ENCODE measurements at places on chromosomes 2 and 18.

GRCh38 chr2:6940820-6941219 lies 23.6 kb downstream of the RNF144A start:
- no peak for DNase-seq

- no peak for DNase-seq
Observed at GRCh38 chr18:13414521-13414920, 196.0 kb downstream of the LDLRAD4 start.

GRCh38 chr2:96485350-96485749 lies 19.8 kb downstream of the NEURL3 start:
- no peak for DNase-seq

GRCh38 chr2:18077231-18077630 lies 198.8 kb downstream of the KCNS3 start:
- DNase-seq = no peak

- DNase-seq = no peak
Observed at GRCh38 chr2:239189711-239190131, 211.1 kb downstream of the HDAC4 start.

GRCh38 chr18:9722691-9723090 lies 14.6 kb downstream of the RAB31 start:
- no peak for DNase-seq

DNA sequence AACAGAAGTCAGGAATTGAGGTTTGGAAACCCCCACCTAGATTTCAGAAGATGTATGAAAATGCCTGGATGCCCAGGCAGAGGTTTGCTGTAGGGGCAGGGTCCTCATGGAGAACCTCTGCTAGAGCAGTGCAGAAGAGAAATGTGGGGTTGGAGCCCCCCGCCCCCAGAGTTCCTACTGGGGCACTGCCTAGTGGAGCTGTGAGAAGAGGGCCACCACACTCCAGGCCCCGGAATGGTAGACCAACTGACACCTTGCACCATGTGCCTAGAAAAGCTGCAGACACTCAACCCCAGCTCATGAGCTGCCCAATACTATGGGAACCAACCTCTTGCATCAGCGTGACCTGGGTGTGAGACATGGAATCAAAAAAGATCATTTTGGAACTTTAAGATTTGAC lies 967.0 kb upstream of the NRXN1 start:
- no peak for DNase-seq

DNA sequence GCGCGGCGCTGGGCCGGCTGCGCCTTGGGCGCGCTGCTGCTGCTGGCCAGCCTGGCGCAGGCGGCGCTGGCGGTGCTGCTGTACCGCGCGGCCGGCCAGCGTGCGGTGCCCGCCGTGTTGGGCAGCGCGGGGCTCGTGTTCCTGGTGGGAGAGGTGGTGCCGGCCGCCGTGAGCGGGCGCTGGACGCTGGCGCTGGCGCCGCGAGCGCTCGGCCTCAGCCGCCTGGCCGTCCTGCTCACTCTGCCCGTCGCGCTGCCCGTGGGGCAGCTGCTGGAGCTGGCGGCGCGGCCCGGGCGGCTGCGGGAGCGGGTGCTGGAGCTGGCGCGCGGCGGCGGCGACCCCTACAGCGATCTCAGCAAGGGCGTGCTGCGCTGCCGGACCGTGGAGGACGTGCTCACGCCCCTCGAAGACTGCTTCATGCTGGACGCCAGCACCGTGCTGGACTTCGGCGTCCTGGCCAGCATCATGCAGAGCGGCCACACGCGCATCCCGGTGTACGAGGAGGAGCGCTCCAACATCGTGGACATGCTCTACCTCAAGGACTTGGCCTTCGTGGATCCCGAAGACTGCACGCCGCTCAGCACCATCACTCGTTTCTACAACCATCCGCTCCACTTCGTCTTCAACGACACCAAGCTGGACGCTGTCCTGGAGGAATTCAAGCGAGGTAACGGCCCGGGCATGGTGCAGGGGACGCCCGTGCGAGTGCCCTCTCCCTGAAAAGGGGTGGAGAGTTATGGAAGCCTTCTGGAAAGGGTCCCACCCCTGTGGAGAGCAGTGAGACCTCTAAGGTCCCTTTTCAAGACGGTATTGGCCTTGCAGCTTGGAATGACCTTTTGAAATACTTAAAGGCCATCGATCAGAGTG lies 1.0 kb downstream of the CNNM3 start:
- DNase-seq = no peak

- no peak for DNase-seq
Observed at GRCh38 chr2:228140934-228141528, 40.5 kb downstream of the SPHKAP start.

GRCh38 chr2:238423561-238424312 lies 3.0 kb upstream of the ASB1 start:
- no peak for DNase-seq

DNA sequence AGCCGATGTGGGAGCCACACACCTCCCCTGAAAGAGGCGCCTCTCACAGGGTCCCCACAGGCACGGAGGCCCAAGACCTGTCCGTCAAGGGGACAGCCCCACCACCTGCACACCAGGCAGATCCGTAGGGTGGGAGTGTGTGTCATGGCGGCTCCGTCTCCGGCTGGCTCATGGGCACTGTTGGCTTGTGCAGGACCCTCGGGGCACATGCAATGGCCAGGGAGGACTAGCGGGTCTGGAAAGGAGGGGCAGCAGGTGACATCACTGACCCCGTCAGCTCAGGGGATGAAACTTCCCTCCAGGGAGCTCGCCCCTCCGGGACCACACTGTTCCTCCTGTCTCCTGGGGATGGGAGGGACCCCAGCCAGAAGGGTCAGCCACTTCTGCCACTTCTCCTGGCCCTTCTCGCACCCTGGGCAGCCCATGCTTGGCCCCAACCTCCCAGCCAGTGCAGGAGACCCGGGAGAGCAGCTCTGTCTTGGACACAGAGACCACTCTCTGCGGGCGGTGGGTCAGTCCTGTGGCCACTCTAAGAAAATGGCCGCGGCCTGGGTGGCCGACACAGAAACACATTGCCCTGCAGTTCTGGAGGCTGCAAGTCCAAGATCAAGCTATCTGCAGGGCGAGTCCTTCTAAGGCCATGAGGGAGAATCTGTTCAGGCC lies 75.1 kb upstream of the TWIST2 start:
- no peak for DNase-seq

DNA sequence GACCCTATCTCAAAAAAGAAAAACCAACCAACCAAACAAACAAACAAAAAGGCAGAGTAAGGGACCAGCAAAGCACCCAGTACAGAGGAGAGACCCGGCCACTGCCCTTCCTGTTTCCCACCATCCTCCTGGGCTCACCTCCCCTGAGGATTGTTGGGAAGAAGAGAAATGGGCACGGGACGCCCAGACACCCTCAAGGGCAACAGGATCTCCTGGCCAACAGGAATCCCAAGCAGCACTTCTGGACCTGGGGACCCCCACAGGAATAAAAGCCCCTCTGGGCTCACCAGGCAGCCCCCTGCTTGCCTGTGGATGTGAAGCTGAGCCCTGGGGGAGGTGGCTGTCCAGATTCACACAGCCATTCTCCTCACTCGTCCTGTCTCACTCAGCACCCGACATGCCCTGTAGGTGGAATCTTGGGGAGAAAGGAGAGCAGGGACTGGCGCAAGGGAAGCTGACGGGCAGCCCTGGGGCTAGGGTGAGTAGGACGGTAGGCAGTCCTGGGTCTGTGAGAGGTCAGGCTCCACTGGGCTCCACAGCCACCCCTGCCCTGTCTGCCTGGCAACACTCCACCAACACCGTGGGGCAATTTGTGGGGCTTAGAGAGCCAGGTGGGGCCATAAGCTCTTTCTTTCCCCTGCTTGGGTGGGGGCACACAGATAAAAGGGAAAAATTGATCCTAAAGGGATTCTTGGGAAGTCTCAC lies 18.0 kb downstream of the KLF11 start:
- no peak for DNase-seq

- DNase-seq = no peak
Observed at GRCh38 chr2:110852541-110853263, 120.3 kb downstream of the ACOXL start.

DNA sequence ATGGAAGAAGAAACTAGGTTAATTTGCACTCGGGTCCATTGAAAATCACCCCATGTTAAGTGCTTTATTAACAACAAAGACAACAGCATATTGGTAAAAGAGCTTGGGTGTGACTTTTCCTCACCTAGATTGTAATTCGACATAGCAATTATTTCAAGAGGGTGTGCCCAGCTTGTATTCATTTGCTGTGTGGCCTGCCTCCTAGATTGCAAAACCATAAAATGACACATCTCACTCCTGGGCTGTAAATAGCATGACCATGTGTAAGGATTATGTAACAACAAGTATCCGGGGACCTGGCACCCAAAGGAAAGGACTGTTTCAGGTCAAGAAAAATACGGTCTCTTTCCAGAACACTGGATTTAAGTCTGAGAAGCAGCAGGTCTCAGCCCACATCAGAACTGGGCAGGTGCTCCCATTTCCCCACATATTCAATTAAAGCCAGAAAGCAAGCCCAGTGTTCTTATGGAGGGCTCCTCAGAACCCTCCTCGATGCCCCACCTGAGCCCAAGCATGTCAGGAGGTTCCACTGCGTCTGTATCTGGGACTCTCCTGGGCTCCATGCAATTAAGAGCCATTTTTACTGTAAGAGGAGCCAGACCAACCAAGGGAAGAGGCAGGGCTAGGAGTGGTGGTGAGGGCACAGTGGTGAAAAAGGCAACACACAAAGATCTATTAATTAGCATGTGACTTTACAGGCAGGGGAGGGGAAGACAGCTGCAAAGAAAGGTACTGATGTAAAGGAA lies 39.2 kb downstream of the MREG start:
- DNase-seq = no peak

DNA sequence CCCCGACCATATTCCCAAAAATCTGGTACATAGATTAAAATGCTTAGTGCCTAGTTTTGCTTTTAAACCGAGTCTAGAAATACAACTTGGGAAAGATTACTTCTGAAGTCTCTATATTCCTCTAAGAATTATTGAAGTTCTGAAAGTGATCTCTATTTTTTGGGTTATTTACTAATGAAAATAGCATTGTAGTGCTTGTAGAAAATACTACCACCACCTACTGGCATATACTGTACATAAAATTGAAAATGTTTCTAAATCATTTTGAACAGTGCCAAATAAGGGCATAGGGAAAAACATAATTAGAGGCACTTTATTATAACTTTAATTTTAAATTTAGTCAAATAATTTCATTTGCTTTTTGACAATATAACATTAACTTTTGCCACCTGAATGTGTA lies 1399.6 kb upstream of the ZEB2 start:
- no peak for DNase-seq

- no peak for DNase-seq
Observed at GRCh38 chr2:128836559-128837100, 518.0 kb upstream of the HS6ST1 start.

DNA sequence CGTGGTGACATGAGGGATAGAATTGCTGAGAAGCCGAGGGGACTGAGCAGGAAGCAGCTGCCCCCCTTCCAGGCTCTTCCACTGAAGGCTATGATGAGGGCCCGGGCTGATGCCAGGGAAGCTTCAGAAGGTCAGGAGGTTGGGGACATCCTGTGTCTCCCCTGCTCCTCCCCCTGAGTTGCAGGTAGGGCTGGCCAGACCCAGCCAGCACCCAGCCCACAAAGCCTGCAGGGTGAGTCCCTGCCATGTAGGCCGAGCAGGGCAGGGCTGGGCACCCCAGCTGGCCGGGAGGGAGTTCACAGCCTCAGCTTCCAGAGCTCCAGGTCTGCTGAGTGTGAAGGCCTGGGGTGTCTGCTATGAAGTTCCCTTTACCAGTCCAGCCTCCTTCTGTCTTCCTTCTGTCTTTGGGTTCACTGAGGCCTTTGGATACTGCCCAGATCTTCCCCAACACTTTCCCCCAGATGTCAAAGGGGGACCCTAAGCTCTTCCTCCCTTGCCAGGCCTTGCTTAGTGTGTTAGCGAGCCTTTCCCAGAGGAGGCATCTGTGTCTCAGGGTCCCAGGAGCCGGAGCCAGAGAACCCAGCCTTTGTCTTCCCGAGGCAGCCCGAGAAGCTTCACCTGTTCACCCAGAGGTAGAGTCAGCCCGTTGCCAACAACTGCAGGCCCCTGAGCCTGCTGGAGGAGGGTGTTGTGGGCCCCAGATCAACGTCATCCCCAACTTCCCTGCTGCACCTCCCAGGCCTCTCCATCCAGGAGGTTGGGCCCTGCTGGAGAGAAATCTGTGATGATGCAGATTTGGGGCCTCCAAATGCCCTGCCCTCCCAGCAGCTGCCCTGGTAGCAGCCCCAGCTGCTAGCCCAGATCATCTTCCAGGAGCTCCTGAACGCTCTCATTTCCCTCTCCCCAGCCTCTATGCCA lies 3.6 kb upstream of the NCL start:
- no peak for DNase-seq
